ENCODE measurements at places on chromosomes 5 and 9.

- DNase-seq = no peak
These were observed 480.4 kb upstream of the ZNF608 start for GRCh38 chr5:125226825-125227224.

GRCh38 chr5:43150748-43151147 lies 30.0 kb downstream of the ZNF131 start:
- no peak for DNase-seq

DNA sequence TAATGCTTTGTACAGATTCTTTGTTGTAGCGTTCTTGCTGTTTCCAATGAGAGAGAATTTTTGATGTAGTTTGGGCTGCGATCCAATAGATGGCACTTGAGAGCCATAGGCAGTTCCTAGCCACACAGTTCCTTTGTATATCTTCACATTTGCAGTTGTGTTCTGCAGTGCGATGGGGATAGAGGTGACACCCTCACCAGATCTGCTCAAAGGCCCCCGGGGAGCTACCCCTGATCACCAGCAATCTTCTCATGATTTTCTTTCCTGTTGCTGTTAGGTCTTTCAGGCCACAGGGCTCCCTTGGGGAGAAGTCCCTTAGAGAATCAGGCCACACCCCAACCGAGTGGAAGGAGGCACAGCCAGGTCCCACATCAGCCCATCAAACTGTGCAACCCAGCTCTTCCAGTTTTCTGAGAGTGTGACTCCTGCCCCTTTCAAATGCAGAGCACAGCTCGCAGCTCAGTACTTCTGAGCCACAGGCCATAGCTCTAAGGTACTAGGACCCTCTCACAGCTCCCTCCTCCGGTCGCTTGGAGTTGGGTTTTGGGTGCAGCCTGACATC lies 353.7 kb downstream of the SLCO4C1 start:
- DNase-seq = no peak

- no peak for DNase-seq
These were observed 275.1 kb downstream of the BRINP1 start for GRCh38 chr9:119094086-119094485.

DNA sequence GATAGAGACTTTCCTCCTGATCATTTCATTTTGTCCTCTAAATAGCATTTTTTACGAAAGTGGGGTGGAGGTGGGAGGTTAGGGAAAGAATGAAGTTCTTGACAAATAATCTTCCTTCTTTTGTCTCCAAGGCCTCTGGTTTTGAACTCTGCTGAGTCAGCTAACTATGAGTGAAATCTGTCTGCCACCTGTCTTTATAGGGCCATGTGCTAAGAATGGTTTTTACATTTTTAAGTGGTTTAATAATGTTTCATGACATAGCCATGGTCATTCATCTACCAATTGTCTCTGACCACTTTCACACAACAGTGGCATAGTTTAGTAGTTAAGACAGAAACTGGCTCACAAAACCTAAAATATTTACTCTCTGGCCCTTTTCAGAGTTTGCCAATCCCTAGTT lies 7.6 kb downstream of the MAN2A1 start:
- DNase-seq = no peak

DNA sequence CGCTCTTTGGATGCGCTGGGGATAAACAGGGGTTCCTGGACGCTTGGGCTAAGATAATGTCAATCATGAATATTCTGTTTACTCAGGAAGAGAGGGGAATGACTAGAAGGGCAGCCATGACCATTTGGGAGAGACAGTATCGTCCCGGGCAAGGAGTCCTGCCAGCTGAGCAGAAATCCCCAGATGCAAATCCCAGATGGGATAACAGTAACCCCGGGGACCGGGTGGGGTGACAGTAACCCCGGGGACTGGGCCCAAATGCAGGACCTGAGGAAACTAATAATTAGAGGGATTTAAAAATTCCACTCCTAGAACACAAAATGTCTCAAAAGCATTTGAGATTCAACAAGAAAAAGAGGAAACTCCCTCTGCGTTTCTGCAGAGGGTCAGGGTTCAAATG lies 189.0 kb upstream of the PPP1R26 start:
- DNase-seq = no peak

DNA sequence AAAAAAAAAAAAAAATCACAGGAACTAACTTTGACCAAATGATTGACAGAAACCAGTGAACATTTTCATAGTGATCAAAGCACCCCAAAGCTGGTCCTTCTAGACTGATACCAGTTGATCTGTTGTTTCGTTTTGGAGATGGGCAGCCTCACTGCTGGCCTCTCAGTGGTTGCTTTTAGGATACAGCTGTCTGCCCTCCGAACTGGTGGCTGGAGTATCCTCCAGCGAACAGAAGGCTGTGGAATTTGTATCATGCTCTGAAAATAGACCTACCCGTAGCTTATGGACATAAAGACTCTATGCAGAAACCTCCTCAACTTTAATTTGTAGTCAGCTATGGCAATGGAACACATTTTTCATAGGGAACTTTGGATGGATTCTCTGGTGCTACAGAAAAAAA lies 49.0 kb downstream of the DCP2 start:
- no peak for DNase-seq

DNA sequence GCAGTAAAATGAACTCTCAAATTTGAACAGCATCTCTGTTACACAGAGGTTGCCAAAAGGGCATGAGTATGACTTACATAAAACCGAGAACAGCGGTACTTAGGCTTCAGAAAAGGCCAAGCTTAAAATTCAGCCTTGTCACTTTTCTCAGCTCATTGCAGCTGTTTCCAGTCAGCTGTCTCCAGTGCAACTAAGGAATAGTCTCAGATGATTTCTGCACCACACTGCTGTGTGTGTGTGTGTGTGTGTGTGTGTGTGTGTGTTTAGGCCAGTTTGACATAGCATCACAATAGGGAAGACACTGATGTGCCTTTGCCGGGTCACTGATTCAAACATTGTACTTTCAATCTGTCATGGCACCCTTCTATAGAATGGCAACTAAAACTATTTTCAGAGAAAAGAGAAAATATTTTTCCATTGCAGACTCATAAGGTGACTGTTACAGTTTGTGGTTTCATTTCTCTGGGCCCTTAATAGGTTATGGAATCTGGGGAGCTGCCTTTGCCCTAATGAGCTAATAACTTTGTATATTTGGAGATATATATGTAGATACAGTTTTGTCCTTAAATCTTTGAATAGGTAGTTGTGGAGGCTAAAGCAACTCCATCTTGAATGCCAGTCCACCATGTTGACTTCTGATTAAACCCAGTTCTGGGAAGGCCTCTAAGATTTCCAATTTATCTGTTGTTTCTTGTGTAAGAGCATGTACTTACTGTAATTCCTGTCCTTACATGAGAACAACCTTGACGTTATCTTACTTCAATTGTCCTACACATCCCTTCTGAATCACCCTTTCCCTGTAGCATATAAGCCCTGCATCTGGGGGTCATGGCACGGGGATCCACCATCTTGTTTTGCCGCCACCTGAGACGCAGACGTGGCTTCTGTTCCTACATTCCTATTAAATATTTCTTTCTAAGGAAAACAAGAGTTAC lies 4.5 kb downstream of the LSM11 start:
- no peak for DNase-seq

- DNase-seq = no peak
These were observed 22.7 kb downstream of the TERT start for GRCh38 chr5:1272201-1272600.

GRCh38 chr9:4062966-4063365 lies 236.9 kb downstream of the GLIS3 start:
- no peak for DNase-seq

- DNase-seq = no peak
These were observed 928 bp downstream of the RPL7A start for GRCh38 chr9:133348718-133349573.

- no peak for DNase-seq
These were observed 76.5 kb upstream of the IRX4 start for GRCh38 chr5:1959231-1959630.

DNA sequence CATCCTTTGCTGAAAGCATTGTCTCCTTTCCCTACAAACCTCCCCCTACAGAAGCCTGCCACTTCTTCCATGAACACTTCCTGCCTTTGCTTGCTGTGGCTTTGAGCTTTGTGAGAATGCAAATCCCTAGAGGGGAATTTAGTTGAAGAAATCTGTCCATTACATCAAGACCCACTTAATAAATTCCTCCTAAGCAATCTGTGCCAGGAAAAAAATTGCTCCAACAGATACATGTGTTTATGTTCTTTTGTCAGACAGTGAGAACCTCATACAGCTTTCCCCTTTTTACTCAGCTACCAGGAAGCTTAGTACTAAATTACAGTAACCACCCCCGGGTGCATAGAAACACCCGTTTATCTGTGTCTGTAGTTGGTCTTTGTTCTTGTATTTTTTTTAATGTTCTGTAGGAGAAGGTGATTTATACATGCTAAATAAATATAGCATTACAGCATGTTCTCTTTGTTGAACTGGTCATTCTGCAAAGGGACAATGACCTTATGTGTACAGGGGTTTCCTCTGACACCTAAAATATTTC lies 43.9 kb downstream of the SH3TC2 start:
- DNase-seq = no peak

DNA sequence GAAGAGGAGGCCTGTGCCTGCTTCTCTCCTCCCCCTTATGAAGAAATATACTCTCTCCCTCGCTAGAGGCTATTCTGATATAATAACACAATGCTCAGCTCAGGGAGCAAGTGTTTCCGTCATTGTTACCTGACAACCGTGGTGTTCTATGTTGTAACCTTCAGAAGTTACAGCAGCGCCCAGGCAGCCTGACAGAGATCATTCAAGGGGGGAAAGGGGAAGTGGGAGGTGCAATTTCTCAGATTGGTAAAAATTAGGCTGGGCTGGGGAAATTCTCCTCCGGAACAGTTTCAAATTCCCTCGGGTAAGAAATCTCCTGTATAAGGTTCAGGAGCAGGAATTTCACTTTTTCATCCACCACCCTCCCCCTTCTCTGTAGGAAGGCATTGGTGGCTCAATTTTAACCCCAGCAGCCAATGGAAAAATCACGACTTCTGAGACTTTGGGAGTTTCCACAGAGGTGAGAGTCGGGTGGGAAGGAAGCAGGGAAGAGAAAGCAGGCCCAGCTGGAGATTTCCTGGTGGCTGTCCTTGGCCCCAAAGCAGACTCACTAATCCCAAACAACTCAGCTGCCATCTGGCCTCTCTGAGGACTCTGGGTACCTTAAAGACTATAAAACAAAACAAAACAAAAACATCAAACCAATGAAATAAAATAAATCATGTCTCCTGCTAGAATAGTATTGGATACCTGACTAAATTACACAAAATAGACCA lies 1.3 kb downstream of the TMEM174 start:
- no peak for DNase-seq
